ENCODE measurements at places on chromosomes 5 and 9.

DNA sequence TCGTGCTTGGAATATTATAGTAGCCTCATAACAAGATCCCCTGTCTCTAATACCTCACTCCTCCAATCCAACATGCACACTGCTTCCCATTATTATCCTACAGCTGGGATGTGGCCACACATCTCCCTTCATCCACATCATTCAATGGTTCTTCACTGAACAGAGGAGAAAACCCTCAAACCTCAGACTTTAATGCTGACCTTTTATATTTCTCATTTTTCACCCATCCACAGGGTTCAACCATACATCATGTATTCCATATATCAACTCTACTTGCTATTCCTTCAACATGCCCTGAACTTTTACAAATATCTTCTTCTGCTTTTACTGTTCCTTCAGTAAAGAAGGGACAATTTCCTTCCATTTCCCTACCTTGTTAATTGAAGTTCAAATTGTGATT, 396.8 kb downstream of the TLE4 start:
- no peak for DNase-seq

DNA sequence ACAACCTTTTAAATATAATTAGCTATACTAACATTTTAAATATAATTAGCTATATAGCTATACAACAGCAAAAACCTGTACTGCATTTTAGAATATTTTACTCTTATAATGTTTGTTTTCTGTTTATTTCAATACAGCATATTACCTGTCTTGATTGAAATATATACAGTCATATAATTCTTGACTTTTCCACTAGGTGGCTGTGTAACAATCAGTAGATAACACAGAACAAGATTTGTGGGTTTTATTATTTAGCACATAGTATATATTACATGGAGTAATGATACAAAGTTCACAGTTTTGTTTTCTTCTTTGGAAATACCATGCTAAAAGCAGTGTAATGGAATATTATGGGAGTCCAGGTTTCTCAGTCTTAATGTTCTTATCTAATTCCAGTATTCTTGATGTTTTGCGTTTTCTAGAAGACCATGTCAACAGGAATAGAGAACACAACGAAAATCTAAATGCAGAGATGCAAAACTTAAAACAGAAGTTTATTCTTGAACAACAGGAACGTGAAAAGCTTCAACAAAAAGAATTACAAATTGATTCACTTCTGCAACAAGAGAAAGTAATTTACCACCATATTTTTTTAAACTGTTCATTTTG, 13.3 kb downstream of the HMMR start:
- DNase-seq = no peak

- no peak for DNase-seq
Measured at GRCh38 chr5:35320029-35320428, 89.7 kb upstream of the PRLR start.

- DNase-seq = no peak
Measured at GRCh38 chr5:149671544-149671943, 58.6 kb upstream of the PPARGC1B start.

DNA sequence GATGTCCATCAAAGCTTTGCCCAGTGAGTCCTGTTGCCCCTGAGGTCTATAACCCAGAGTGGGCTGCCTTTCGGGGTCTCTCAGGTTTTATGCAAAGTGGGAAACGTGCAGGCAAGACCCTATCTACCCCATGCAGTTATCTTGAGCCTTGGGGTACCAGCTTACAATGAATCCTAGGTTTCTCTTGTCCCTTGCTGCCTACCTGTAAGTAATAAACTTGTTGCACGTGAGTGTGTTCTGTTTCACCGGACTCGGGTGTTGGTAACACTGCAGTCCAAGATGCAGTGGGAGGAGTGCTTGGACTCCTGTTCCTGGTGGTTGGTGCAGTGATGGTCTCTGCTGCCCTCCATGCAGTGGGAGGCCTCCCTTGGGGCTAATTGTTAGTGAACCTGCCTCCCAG, 85.6 kb upstream of the ALDH1B1 start:
- DNase-seq = no peak

DNA sequence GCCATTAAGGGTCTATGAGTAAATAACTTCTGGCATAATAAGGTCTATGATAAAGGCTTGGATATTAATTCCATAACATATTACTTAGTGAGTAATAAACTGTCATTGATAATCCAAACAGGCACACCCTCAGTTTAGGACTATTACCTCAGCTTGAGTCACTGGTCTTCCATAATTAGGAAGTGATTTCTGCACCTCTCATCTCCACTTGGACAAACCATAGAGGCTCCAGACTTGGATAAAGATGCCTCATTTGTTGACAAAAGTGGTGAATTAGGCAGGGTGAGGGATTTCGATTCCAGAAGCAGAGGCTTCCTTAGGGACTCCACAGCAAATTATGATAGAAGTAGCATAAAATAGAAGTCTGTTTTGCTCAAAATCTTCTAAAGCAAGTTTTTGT, 127.5 kb upstream of the MTAP start:
- DNase-seq = no peak

GRCh38 chr5:149912226-149912871, 32.2 kb downstream of the PDE6A start:
- DNase-seq = no peak

- no peak for DNase-seq
Measured at GRCh38 chr5:132695956-132696355, 22.2 kb downstream of the IL4 start.

GRCh38 chr9:106930477-106930876, 67.5 kb downstream of the ZNF462 start:
- no peak for DNase-seq
